ENCODE measurements at places on chromosomes 7 and 10.

DNA sequence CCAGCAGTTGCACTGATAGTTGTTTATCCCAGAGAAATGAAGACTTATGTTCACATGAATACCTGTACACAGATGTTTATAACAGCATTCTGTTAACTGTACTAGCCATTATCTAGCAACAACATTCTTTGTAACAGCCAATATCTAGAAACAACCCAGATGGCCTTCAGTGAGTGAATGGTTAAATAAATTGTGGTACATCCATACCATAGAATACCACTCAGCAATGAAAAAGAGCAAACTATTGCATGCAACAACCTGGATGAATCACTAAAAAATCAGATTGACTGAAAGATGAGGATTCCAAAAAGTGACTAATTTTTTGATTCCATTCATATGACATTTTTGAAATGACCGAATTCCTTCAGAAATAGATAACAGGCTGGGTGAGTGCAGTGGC, 360.3 kb downstream of the MALRD1 start:
- DNase-seq = no peak

GRCh38 chr7:116198748-116199410, 11.5 kb upstream of the TES start:
- no peak for DNase-seq

GRCh38 chr7:74164985-74165456, 9.1 kb upstream of the EIF4H start:
- DNase-seq = no peak

DNA sequence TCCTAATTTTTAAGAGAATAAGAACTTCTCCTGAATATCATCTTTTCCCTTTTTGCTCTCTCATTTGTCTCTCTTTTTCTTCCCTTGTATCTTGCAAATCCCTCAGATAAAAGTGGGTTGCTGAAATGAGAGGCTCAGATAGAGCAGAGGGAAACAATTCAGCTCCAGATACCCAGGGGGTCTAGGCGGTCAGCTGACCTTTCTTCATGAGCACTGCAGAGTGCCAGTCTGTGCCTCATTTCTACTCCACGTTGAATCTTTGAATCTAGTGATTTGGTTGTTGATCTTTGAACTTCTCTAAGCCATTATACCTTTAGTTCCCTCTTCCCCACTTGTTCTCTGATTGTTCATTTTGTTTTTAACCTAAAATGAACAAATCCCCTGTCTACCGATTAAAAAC, 572.6 kb downstream of the PTPRN2 start:
- no peak for DNase-seq

DNA sequence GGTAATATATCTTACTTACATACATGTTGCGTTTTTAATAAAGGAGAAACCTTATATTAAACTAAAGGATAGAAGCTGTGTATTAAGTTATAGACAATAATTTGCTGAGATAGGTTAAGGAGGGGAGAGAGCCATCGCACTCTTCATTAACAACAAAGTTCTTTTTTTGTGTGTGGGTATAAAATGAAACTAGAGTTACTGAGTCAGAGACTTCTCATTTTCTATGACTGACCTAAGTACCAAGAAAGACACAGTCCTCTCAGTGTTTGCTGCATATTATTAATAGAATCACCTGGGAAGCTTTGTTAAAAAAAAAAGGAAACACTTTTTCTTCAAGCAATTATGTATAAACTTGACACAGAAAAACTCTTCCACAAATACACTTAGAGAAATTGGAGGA, 31.4 kb downstream of the FEZF1 start:
- no peak for DNase-seq

GRCh38 chr7:41576166-41576565, 126.7 kb downstream of the INHBA start:
- DNase-seq = no peak

GRCh38 chr10:2509081-2509531, 558.2 kb upstream of the PFKP start:
- DNase-seq = no peak

GRCh38 chr7:96181174-96181573, 140.7 kb downstream of the SLC25A13 start:
- no peak for DNase-seq

DNA sequence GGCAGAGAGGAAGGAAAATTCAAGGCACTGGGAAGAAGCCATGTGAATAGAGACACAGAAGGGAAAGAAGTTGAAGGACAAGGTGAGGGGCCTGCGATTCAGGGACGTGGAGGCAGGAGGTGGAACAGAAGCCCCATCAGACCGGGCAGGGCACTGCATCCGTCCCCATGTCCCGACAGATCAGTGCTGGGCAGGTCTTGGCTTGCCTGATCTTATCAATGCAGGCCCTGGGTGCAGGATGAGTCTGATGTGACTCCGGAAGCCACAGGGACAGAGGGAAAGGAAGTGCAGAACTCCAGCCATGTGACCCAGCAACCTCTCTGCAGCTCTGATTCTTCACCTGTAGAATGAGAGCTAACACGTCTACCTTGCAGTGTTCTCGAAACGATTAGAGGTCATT, 136.2 kb upstream of the CTBP2 start:
- DNase-seq = no peak

DNA sequence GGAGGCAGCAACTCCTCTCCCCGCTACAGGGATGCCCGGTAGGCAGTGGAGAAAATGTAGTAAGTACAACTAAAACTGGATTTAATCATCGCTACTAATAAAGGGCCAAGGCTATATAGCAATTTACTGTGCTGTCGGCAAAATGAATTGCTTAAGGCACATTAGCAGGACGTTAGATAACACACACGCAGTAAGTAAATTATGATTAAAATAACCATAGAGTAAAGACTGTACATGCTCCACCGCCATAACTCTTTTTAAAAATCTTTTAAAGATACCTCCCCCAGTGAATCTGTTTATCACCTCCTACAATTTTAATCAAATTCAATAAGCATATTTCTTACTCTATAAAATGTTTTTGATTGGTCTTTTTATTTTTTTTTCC, 371.4 kb upstream of the MGMT start:
- no peak for DNase-seq

- peak; percentile 11 for DNase-seq
Observed at GRCh38 chr7:99791021-99791420, 7.0 kb upstream of the CYP3A4 start.

- no peak for DNase-seq
Observed at GRCh38 chr10:71854031-71854430, 3.0 kb upstream of the PSAP start.

GRCh38 chr10:102773986-102774385, 30.2 kb downstream of the WBP1L start:
- DNase-seq = no peak

- no peak for DNase-seq
Observed at GRCh38 chr10:131207584-131208532, 103.7 kb downstream of the TCERG1L start.

DNA sequence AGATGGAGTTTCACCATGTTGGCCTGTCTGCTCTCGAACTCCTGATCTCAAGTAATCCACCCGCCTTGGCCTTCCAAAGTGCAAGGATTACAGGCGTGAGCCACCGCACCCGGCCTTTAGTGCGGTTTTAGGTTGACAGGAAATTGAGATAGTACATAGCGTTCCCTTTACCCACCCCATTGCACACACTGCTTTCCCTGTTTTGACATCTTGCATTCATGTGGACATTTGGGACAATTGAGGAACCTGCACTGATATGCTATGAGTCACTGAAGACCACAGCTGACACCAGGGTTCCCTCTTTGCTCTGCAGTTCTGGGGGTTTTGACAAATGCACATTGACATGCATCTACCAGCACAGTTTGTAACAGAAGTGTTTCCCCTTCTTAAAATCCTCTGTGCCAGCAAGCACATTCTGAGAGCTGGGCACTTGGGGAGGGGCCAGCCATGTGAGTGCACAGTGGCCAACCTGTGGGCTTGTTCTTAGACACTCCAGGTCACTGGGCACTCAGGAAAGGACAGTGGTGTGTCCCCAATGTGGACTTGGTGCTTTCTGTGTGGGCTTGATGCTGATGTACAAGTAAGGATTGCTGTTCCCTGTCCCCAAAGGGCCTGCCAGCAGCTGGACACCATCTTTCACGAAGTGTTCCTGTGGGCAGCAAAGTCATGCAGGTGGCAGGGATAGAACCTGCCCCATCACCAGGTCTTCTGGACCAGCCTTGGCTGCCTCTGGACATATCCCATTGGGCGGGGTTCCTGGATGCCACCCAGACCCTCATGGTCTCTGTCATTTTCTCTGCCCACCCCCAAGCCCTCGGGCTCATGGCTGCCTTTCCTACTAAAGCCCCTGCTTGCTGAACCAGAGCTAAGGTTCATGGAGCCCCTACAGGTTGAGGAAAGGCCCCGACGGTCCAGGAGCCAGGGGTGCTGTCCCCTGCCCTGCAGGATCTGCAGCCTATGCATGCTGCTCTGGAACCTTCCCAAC, 579.8 kb downstream of the GLRX3 start:
- no peak for DNase-seq

GRCh38 chr7:105678811-105679495, 97.7 kb upstream of the EFCAB10 start:
- DNase-seq = no peak

GRCh38 chr7:117113871-117114270, 160.6 kb downstream of the ST7 start:
- DNase-seq = no peak

GRCh38 chr10:70571636-70572439, 30.7 kb downstream of the PRF1 start:
- DNase-seq = no peak

GRCh38 chr10:29355411-29355991, 66.6 kb downstream of the LYZL1 start:
- DNase-seq = no peak

- no peak for DNase-seq
Observed at GRCh38 chr7:35030848-35031247, 6.4 kb downstream of the DPY19L1 start.

DNA sequence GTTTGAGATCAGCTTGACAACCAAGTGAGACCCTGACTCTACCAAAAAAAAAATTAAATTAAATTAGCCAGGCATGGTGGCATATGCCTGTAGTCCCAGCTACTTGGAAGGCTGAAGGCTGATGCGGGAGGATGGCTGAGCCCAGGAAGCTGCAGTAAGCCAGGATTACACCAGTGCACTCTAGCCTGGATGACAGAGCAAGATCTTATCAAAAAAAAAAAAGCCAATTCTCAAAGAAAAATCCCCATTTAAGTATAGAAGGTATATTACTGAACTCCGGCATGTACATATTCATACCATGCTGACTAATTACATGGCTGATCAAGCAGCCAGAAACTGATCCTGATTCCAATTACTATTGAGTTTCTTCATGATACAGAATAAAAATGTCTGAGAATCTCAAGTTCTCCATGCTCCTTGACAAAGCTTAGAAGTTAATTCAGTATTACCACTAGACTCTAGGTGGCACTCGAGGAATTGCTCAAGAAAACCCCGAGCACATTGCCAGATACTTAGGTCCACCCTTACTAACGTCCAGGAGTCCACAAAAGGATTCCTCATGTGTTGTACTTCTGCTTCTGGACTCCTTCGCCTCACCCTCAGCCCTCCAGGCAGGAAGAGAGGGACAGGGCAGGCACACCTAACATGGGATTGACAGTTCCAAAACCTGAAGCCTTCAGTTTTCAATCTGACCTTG, 148.9 kb downstream of the PARD3 start:
- no peak for DNase-seq

- DNase-seq = no peak
Observed at GRCh38 chr7:87398446-87398845, 53.0 kb downstream of the CROT start.

GRCh38 chr7:137342265-137342664, 1.3 kb downstream of the PTN start:
- DNase-seq = no peak

GRCh38 chr10:24995072-24995471, 20.9 kb downstream of the ENKUR start:
- DNase-seq = no peak
